ENCODE measurements at places on chromosomes 11 and 22.

GRCh38 chr11:96045622-96046456, 121.9 kb upstream of the MTMR2 start:
- DNase-seq: no peak

- DNase-seq: no peak
Measured at GRCh38 chr11:115623021-115623451, 118.8 kb upstream of the CADM1 start.

- DNase-seq: peak; percentile 68
Measured at GRCh38 chr22:42202669-42203068, 67.8 kb downstream of the TCF20 start.

DNA sequence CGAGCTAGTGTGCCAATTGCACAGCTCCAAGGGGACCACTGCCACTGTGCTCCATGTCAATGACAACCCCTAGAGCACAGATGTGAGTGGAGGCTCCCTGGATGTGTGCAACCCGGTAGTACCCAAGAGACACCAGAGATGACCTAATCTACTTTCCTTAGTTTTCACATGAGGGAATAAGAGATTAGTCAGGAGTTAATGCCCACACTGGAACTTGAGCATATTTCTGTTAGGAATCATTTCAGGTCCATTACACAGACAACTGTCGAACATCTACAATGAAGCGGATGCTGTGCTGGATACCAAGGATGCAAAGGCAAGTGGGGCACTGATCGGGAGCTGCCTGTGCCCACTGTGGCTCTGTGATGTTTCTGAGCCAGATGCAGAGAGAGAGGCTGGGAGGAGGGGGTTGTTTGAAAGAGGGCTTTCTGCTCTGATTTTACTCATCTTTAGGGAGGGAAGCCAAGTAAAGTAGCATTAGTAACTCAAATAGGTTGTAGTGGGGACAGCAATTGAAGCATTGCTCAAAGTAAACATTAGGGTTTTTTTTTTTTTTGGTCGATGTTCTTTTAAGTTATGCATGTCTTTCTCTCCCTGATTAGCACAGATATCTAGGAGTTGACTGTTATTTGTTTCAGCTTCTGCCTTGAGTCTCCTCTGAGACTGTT, 82.5 kb upstream of the SORL1-AS1 start:
- DNase-seq: no peak

DNA sequence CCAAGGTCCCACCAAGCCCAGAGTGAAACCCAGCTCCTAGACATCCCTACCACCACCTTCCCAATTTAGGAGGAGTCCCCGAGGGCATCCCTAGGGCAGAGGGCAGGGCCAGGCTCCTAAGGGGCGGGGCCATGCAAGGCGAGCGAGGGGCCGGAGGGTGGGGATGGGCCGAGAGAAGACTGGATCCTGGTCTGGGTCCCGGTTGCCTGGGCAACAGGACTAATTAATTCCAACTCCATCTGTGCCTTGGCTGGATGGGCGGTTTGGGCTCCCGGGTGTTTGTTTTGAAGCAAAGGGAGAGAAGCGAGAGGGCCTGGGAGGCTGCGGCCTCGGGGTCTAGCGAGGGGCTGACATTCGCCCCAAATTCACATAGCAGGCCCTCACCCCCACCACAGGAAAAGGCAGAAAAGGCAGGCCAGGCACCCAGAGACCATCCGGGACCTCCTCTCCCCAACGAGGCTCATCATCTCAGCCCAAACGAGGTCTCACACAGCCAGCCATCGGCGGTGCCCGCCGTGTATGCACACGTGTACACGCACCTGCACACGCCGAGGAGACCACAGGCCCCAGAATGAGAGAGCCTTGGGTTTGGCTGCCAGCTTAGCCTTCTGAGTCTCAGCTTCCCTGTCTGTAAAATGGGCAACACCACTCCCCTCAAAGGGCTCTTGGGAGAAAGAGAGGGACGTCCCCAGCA, 23.9 kb downstream of the ELFN2 start:
- DNase-seq: no peak

- no peak for DNase-seq
Measured at GRCh38 chr11:132988411-132988810, 543.9 kb downstream of the OPCML start.

GRCh38 chr11:92770419-92770818, 199.0 kb upstream of the MTNR1B start:
- no peak for DNase-seq

DNA sequence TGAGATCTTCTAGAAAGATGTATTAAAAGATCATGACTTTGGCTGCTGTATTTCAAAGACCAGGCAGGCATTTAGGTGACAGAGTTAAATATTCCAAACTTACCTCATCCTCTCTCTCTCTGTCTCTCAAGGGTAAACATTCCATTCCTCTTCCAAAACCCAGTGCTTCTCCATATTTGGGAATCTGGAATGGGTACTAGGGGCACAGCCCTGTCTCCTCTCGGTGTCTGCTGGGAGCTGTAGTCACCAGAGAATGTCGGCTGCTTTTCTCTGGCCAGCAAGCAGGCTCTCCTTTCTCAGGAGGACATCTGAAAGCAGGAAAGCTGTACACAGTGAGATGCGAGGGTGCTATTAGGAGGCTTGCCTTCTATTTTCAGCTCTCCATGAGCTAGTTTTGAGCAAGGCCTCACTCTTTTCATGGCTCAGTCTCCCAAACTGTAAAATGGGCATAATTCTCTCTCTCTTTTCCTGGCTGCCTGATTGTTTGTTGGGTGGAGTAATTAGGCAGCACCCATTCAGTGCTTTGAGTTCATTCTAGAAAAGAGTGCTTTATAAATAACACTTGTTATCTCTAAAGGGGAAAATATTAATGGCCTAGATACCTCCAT, 9.3 kb upstream of the PEX26 start:
- no peak for DNase-seq

GRCh38 chr11:74681686-74682651, 49.3 kb downstream of the CHRDL2 start:
- DNase-seq: no peak

All from activated CD4-positive, alpha-beta T cell treated with anti-CD3 and anti-CD28 coated beads, Interleukin-2, Interleukin-6, amounts not matched to agents 100 ng/mL and 50 ng/mL, durations not matched to agents 16 hours and 8 hours (primary cell).